ENCODE measurements at places on chromosomes 5 and 9.

GRCh38 chr5:114265432-114266060 lies 96.3 kb upstream of the KCNN2 start:
- DNase-seq = no peak

DNA sequence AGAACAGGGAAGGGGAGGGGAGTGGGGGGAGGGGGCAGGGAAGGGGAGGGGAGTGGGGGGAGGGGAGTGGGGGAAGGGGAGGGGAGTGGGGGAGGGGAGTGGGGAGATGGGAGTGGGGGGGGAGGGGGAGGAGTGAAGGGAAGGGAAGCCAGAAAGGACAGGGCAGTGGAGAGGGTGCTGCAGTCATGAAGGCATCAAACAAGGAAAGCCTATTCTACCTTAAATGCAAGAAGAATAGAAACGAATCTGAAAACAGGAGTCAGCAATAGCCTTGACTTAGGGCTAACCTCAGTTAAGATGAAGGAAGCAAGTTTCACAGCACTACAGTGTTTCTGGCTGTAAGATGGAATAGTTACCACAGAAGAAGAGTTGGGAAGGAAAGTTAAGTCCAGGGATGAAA lies 59.5 kb downstream of the CAMSAP1 start:
- DNase-seq = no peak

- no peak for DNase-seq
These were observed 13.3 kb downstream of the PHF2 start for GRCh38 chr9:93589688-93590087.

GRCh38 chr9:99666571-99666970 lies 155.1 kb upstream of the NR4A3 start:
- no peak for DNase-seq

- no peak for DNase-seq
These were observed 77.5 kb upstream of the CAST start for GRCh38 chr5:96584712-96585111.

DNA sequence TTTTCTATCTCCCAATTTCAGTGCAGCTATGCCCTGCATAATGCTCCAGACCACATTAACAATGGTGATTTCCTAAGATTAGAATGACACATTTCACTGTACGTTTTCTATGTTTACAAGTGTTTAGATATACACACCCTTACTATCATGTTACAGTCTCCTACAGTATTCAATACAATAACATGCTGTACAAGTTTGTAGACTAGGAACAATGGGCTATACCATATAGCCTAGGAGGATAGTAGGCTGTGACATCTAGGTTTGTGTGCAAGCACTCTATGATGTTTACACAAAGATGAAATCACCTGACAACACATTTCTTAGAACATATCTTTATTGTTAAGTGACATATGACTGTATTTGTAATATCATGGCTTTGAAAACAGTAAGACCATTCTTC lies 1435.6 kb upstream of the NUDT12 start:
- no peak for DNase-seq

DNA sequence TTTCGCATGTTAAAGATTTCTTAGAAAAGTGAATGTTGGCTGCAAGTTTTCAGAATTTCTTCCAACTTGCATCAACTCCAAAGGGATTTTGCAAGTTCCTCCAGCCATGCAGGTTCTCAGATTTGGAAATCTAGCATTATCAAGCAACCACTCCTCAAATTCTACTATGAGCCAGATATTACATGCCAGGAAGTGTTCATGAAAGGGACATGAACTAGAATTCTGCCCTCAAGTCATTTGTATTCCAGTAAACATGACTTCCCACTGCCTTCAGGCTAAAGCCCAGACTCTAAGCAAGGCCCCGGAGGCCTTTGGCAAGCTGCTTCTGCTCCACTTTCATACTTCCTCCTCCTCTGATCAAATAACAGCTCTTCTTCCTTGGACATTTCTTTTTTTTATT lies 111.3 kb upstream of the PAPPA start:
- DNase-seq = no peak

DNA sequence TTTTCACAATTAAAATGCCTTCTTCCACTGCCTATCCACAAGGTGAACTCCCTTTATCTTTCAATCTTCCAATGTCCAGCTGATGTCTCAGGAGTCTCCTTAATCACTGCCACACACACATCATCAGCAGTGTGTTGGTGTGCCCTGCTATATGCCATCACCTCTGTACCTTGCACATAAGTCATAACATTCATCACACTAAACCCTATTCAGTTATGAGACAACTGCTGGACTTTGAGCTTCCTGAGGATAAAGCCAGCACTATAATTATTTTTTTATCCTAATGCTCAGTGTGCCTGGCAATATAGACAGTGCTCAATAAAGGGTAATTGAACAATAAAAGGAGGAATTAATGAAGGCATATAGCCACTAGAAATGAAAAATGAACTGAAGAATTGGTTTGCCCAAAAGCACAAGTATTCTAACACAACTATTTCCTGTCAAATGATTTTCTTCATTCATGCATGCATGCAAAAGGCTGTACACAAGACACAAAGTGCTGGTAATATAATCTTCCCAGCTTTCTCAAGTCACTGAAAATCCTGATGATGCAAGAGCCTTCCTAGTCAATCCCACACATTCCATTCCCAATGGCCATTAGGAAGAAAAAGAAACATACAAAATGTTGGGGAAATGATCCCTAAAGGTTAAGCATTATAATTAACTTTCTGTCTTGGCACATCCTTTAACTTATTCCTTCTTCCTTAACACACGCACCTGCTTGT lies 32.4 kb downstream of the LPAR1 start:
- DNase-seq = no peak

DNA sequence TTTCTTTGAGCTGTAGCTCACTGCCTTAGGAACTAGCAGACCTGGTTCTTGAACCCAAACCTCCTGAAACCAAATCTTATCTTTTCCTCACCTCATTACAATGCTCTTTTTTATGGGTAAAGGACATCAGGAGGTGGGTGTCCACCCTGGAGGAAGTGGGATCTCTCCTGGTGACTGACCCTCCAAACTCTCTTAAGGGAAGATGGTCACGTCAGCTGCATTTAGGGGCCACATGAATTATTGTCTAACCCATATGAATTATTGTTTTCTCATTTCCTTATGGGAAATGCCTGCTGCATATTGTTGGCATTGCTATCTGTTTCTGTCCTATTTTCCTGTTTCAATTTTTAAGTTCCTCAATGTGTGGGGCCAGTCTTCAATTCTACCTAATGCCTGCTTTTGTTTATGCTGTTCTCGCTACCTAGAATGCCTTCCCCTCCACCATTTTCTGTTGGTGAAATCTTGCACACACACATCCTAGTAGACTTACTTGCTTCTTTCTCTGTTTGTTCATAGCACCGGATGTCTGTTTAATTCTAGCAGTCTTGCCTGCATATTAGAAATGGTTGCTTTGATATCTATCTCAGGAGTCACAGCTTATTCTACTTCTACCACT lies 22.0 kb upstream of the SPINK1 start:
- DNase-seq = no peak

- no peak for DNase-seq
These were observed 16.9 kb upstream of the NANS start for GRCh38 chr9:98039607-98040017.

- DNase-seq = peak; percentile 61
These were observed 420.1 kb upstream of the MEF2C start for GRCh38 chr5:89303033-89303480.

- DNase-seq = no peak
These were observed 14.0 kb upstream of the ACSL6 start for GRCh38 chr5:132025403-132025971.

DNA sequence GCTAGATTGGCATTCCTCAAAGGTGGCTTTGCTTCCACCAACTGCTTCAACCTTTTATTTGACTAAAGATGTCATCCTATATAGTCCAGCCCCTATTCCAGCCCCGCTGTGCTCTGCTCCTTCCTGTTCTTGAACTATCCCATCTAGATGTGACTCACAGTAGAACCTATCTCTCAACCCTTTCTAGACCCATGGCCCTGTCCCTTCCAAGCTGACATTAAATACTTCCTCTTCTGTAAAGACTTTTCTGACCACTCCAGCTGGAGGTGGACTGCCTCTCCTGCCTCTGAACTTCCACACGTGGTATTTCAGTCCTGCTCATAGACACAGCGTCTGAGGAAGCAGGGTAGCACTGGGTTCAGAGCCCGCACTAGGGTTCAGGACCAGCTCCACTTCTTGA lies 32.4 kb downstream of the OSTF1 start:
- no peak for DNase-seq

GRCh38 chr9:37961351-37961750 lies 57.4 kb upstream of the SLC25A51 start:
- no peak for DNase-seq

GRCh38 chr5:134403951-134404350 lies 7.7 kb downstream of the CDKN2AIPNL start:
- no peak for DNase-seq

DNA sequence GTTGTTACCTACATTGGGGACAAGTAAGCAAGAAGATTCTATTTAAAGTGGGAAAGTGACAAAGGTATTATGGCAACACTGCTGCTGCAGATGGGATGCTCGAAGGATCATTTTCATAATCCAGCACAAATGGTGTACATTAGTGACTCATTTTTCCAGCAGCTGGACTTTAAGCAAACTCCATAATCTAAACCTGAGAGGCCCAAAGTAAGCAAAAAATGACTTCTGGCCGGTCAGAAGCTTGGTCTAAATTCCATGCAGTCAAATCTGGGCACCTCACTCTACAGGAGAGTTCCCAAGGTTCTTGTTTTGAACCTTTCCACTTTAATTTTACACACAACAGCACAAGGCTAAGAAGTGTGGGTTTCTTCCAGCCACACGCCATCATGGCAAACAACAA lies 43.6 kb upstream of the TRAF1 start:
- no peak for DNase-seq

- DNase-seq = peak; percentile 44
These were observed 31.7 kb downstream of the ZDHHC21 start for GRCh38 chr9:14661421-14662059.

GRCh38 chr9:37963936-37964739 lies 60.2 kb upstream of the SLC25A51 start:
- peak; percentile 98 for DNase-seq

DNA sequence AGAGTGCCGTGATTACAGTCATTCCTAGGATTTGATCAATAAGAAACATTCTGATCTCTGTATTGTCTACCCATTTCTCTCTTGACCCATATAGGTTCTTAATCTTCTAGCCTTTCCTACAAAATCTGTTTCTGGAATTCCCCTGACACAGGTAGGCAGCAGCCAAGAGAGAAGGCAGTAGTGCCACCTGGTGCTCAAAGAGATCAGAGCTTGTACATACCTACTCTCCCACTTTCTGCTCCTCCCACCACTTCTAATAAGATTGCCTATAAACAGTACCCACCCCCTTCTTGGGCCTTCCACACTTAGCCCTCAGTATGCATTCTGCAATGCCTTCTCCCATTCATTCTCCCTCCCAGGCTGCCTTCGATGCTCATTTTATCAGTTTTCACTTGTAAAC lies 117.4 kb upstream of the RORB start:
- DNase-seq = peak; percentile 20

DNA sequence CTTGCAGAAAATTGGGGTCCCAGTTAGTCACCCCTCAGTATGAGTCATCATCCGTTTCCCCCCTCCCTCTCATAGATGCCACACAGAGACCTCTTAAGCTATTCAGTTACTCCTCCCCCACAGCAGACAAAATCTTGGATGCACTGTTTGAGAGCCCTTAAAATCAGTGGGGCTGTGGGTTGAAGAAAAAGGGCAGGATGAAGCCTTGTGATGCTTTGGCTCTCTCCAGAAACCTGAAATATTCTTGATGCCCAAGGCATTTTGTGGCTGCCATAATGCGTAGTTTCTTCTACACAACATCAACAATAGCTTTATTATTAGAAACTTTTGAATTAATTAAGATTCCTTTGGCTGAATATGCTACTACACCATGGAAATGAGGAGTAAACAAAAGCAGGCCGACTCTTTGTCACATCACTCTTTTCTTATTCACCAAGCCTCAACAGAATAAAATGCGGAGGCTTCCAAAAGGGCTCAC lies 133.8 kb downstream of the MRPS30 start:
- DNase-seq = peak; percentile 6

GRCh38 chr9:36039696-36040095 lies 3.0 kb downstream of the RECK start:
- no peak for DNase-seq
